ENCODE measurements at places on chromosomes 1 and 21.

- DNase-seq: peak; percentile 36
Observed at GRCh38 chr1:228166170-228166936, 749 bp downstream of the IBA57 start.

- DNase-seq: no peak
Observed at GRCh38 chr21:36663033-36663855, 35.7 kb upstream of the SIM2 start.

GRCh38 chr21:34907461-34908418 lies 141.4 kb downstream of the RUNX1 start:
- no peak for DNase-seq

DNA sequence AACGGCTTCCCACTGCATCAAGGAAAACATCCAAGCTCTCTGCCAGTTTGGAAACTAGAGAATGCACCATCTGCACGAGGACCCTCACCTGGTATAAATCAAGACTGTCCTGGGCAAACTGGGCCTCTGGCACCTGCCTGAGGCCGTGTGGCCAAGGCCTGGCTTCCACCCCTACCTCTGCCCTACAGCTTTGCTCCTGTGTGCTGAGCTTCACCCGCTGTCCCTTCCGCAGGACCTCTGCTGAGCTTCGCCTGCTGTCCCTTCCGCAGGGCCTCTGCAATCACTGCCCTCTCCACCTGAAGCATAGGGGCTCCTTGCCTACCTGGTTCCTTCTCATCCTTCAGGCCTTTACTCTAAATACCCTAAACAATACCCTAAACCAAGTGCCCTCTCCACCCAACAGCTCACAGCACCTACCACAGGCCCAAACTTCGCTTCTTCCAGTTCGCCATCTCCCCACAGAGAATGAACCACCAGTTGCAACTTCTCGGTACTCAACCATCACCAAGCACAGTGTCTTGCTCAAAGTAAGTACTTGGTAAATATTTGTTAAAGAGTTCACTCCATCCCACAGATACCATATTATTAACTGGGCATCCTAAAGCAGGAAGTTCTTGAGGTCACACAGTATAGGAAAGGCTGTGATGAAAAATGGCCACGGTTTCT lies 18.4 kb downstream of the GNB1 start:
- no peak for DNase-seq

DNA sequence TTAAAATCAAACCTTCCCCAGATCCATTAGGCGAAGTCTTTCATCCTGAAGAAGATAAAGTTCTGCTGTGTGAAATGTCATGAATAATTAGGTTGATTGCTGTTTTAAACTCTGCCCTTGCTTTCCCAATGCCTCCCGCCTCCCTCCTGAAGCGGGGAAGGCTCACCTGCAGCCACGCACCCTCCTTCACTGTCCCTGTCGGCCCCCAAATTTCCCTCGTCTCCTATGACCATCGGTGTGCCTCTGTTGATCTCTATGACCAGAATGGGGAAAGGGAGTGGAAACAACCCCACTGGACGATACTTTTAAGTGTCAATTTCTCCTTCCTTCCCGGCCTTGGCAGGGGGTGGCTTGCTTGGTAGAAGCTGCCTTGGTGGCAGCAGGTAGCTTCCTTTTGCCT lies 35.1 kb downstream of the LHX4 start:
- no peak for DNase-seq

DNA sequence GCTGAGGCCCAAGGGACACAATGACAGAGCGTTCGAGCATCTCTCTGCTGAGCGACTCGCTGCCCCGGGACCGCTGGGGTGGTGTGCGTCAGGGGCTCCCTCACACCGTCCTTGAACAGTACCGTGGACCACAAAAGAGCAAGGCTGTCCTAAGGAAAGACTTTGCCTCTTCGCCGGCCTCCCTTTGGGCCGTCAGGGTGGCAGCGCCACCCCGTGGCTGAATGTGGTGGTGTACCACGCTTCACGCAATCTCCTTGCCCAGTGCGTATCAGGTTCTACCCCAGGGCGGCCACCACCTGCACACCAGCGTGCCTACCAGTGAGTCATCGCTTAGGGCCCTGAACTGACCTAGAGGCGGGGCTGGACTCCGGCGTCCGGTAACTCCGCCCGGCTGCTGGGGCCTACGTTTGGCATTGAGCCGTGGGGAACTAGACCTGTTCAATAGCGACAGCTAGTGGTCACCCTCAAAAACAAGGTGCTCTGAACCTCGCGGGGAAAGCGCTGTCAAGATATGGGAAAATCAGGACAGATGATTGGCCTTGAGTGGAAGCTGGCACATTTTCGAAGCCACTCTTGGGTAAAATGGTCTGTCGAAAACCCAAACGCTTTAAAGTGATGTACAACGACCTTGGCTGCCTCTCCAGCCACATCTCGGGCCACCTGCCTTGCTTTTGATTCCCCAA lies 8.1 kb upstream of the TRAF3IP3 start:
- DNase-seq: peak; percentile 89

DNA sequence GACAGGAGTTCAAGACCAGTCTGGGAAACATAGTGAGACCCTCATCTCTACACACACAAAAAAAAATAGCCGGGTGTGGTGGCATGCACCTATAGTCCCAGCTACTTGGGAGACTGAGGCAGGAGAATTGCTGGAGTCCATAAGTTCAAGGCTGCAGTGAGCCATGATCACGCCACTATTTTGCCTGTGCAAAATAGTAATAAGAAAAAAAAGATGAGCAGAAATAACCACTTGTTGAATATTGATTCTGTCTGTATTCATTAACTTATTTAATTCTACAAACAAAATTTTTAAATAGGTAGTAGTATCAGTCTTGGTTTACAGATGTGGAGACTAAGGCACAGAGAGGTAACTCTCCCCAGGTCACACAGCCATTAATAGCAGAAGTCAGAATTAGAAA lies 16.9 kb downstream of the LRRC40 start:
- DNase-seq: no peak

- DNase-seq: no peak
Observed at GRCh38 chr1:192601143-192601542, 25.6 kb downstream of the RGS1 start.

DNA sequence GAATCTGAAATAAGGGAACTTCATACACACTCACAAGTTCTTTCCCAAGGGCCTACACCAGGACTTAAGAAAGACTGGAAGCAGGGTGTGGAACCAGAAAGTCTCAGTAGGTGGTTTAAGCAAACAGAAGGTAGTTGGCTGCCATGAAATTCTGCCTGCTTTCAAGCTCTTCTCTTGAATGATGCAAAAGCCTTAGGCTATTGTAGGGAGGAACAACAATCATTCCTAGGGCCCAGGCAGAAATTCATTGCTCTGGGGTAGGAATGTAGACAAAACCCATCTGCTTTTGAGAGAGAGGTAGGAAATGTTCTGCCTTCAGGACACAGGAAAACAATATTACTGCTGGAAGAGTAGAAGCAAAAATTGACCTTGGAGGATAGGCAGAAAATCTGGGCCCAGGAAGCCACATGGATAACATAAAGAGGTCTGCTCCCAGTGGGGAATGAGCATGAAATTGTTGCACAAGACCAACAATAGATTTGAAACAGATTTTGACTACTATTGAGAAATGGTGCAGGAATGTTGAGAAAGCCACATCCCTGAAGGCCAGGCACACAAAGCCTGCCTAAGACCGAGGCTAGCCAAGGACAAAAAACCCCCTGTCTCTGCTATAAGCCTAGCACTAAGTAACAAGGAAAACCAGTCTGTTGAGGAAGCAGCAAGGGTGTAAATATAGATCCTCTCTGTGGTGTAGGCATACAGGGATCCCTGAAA lies 22.7 kb upstream of the SFT2D2 start:
- DNase-seq: no peak

DNA sequence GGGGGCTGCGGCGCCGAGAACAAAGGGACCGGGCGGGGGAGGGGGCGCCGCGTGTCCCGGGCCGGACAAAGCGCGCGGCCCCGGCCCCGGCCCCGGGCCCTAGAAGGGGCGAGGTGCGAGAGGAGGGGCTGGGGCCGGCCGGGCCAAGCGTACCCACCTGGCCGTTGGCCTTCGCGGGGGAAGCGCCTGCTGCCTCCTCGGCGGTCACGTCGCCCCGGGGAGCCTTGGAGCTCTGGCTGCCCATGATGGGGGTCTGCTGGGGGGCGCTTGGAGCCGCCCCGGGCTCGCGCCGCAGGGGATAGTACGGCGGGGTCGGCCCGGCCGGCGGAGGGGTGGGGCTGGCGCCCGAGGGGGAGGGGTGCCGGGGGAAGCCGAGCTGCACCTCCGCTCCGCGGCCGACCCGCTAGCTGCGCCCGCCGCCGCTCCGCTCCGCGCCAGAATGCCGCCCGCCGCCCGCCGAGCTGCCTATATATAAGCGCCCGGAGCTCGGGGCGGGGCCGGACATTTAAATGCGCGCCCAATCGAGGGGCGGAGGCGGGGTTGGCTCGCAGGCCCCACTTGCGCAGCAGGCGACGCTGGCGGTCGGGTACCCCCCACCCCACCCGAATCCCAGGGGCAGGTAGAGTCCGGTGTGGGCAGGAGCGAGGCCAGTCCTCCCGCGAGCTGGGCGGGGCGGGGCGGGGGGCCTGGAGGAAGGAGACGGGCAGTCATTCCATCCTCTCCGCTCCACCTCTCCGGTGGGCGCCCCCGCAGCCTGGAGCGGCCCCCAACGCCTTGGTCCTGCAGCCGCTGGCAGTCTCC lies at the start of gene MARCKSL1:
Gene MARCKSL1, minus strand, starts transcription at position 444 of the 801 bp plus-strand sequence. Its CDS starts 200 bp downstream, at position 244.
- peak; percentile 73 for DNase-seq

DNA sequence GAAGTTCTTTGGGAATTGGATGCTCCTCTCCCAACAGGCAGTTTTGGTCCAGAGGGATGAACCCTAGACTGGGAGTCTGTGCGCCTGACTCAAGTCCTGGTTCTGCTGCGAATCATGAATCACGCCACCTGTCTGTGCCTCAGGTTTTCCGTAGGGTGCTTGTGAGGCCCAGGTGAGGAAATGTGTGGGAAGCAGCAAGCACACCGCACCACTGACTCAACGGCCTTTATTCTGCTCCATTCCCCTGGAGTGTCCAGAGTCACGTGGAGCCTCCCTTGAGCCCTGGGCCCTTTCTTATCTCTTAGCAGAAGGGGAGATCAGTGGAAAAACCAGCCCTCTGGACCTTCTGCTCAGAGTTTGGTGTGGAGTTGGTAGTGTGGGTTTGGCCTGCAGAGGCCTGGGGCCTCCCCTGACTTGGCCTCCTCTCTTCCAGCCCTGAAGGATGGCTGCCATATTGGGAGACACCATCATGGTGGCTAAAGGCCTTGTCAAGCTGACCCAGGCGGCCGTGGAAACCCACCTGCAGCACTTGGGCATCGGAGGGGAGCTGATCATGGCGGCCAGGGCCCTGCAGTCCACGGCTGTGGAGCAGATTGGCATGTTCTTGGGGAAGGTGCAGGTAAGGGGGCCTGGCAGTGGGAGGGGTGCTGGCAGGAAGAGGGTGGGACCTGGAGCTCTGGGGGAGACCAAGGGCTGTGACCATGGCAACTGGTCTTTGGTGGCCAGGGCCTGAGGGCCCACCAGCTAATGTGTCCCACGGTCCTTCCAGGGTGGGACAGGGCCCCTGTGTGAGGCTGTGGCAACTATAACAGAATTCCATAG lies 21.1 kb downstream of the COQ8A start:
- no peak for DNase-seq

DNA sequence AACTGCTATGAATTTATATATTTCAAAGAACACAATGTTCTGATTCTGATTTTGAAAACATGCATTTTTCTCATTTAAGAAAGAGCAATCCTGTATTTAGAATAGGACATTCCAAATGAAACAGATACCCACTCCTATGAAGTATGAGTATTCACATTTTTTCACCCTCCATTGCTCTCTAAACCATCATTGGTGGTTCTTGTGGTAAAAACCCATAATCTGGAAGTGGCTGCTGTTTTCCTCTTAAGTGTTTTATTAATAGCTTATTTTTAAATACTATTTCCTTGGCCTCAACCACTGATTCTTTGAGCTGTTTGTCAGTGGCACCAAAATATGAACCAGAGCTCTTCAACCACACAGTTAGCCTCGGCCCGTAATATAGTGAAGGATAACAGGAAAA lies 60.0 kb upstream of the ADAM30 start:
- no peak for DNase-seq

GRCh38 chr21:46159841-46160656 lies 4.7 kb upstream of the FTCD start:
- no peak for DNase-seq

DNA sequence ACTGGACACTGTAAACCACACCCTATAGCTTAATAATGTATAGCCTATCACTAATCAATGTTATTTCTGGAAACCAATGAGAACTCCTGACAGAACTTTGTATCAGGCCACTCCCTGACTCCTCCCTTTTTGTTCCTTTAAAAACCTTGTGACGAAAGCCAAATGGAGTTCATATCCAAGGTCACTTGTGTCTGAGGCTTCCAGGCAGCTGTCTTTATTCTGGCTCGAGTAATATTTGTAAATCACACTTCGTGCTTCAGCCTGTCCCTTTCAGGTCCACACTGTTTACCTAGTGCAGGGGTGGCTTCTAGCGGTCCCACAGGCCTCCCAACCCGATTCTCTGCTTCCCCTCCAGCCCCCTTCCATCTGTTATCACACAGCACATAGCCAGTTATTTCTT lies 16.2 kb upstream of the CAPN9 start:
- no peak for DNase-seq

DNA sequence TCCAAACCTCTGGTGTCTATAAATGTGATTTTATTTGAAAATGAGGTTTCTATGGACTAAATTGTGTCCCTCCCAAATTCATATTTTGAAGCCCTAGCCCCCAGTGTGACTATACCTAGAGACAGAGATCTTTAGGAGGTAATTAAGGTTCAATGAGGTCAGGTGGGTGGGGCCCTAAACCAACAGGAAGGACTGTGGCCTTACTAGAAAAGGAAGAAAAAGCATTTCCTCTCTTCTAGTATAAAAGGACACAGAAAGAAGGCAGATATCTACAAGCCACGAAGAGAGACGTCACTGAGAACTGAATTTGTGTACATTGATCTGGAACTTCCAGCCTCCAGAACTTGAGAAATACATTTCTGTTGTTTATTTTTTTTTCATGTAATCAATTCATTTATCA lies 123.1 kb upstream of the RUNX1 start:
- DNase-seq: no peak

DNA sequence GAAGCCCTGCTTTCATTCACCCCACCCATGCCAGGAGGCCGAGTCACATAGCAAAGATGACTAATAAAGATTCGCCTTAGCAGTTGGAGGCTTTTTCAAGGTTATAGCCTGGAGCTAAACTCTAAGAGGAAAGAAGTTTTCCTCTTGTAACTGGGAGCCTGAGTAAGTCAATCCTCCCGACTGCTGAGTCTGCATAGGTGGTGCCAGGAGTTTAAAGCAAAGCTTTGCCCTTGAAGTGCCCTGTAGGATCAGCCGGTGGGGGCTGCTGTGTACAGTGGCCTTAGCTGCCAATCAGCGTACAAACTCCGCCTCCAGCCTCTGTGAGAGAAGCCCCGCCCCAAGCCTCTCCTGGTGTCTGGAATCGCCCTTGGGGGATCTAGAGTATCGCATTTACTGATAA lies 147.5 kb upstream of the SPATA6 start:
- DNase-seq: no peak

DNA sequence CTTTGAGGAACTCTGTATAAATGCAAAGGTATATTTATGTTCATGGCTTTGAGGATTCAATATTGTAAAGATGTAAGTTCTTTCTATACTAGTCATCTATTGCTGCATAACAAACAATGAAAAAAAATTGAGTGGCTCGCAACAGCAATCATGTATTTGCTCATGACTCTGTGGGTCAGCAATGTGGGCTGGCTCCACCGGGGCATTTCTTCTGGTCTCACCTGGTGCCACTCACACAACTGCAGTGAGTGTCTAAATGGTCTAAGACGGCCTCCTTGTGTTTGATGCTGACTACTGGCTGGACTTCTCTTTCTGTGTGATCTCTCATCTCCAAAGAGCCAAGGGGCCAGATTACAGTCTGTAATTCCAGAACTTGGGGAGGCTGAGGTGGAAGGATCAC lies 45.1 kb upstream of the EXO1 start:
- no peak for DNase-seq

Data from stimulated activated CD4-positive, alpha-beta T cell treated with anti-CD3 and anti-CD28 coated beads, Interleukin-4, amount 100 ng/mL, for 48 hours (primary cell).